ENCODE measurements at places on chromosomes 1 and 21. TPM values are rescaled to one million over a fixed set of nuclear protein-coding genes. Genes with fewer than 3 reads are reported as not detected.

- DNase-seq, result no peak
Measured at GRCh38 chr1:4468386-4468785, 186.0 kb upstream of the AJAP1 start.

GRCh38 chr1:213676736-213677135 lies 311.0 kb upstream of the PROX1 start:
- DNase-seq, result no peak

Gene OR14K1
- polyA plus RNA-seq, result not detected

DNA sequence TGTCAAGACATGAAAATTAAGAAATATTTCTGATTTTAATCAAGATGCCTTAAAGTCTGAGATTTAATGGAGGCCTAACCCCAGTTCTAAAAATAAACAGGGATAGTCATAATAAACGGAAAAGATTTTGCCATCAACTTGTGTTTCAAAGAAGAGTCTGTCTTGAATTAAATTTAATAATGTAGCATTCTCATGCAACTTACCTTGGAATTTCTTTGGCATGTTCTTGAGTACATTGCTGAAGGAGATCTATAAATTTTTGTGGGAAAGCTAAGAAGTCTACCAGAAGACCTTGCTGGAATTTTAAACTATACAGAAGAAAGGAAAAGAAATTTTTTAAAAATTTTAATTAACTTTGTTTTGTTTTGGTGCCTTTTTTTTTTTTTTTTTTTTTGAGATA lies 10.6 kb downstream of the SASS6 start:
- DNase-seq, result no peak

Gene CHRM3
- polyA plus RNA-seq, result 0.02 TPM

- DNase-seq, result no peak
Measured at GRCh38 chr1:235063068-235063765, 65.4 kb downstream of the TOMM20 start.

- no peak for DNase-seq
Measured at GRCh38 chr21:38260426-38260825, 3.6 kb downstream of the KCNJ15 start.

DNA sequence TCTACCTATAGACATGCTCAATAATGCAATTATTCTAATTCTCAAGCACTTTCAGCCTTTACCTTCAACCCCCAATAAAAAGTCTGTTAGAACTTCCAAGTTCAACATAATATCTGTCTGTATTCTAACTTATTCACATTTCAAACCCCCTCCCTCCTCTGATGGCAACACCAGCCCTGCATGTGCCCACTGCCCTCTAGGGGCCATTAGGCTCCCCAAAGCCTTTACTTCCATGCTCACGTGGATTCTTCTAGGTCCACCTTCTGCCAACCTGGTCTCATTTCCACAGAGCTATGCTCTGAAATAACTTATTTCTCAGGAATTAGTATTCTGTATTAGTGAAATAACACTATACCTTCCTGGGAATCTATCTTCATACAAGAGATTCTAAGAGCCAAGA lies 22.2 kb upstream of the KPRP start:
- DNase-seq, result no peak

Data from AG04450 (cell line).